Islet precursor cell (in vitro differentiated cells): ENCODE measurements at places on chromosomes 2 and 18.

GRCh38 chr2:60313470-60314172 lies 239.8 kb downstream of the BCL11A start:
- peak; percentile 25 for DNase-seq

DNA sequence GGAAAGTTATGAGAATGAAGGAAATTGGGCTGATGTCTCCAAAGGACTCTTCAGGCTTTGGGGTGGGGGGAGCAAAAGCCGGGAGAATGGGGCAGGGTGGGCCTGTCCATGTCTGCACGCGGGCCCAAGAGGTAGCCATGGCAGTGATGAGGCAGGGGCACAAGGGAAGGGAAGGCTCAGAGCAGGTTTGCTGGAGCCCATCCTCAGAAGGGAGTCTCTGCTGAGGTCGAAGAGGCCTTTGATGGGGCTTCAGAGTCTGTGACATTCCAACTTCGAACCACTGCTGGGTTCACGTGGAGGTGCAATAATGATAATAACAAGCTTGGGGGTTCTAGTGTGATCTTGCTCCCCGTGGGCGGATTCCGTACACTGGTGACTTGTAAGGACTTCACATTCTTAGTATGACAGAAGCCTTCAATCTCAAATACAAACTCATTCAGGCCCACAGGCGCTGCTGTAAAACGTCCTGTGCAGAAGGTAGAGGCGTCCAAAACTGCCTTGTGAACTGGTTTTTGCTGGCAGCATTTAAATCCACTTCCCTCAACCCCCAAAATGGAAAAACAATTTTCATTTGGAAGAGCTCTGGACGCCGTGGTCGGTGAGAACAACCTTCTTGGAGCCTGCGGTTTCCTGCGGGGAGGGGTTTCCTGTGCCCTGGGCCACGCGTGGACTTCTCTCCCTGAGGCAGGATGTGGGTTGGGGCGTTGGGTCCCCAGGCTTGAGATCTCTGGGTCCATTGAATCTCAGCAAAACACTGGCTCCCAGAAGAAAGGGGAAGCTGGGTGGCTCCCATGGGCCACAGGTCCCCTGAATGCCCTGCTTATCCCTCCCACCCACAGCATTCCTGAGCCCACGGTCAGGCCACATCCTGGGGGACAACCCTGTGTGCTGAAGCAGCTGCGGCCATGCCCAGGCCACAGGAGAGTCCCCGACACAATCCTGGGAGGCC lies 151.0 kb downstream of the TPO start:
- peak; percentile 21 for DNase-seq

DNA sequence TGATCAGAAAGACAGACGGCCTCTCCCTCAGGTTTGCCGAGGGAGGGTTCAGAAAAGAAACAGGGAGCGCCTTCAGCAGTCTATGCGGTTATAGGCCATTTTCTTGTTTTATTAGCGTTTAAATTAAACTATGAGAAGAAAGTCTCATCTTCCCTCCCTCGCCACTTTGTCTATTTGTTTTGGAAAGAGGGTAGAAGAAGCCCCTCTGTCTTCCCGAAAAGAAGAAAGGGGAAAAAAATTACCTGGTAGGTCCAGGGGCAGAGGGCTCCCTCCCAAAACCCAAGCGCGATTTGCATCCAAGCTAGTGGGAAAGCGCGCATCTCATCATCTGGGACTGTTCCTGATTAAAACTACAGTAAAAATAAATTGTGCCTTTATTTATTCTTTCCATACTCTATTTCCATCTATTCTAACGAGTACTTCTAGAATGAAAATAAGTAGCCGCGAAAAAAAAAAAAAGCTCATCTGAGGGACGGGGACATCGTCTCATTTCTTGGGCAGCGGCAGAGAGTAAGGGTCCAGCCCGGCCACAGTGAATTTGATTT lies 2.4 kb downstream of the PAX8 start:
- no peak for DNase-seq

GRCh38 chr18:79804130-79804787 lies 6.5 kb downstream of the KCNG2 start:
- no peak for DNase-seq

DNA sequence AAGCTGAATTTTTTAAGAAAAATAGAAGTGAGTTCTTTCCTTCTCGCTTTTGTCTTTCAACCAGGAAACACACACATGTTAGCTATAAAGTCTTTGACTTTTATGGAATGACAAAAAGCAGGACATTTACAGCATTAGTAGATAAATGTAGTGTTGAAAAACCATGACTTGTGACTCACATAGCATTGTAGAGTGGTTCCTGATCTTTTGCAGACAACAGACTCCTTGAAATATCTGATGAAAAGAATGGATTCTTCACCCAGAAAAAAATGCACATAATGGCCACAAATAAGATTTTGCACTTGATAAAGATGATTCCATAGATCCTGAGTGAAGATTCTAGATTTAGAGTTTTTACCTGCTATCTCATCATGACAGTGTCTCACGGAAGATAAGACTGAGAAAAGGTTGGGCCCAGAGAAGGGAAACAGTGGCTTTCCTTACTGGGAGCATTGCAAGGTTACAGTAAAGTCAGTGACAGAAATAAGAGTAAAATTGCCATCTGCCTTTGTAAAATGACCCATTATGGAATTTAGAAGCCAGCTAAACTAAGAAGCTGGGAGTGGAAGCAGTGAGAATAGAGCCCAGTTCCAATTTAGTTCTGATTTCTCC lies 14.0 kb downstream of the SMARCAL1 start:
- DNase-seq, result no peak

DNA sequence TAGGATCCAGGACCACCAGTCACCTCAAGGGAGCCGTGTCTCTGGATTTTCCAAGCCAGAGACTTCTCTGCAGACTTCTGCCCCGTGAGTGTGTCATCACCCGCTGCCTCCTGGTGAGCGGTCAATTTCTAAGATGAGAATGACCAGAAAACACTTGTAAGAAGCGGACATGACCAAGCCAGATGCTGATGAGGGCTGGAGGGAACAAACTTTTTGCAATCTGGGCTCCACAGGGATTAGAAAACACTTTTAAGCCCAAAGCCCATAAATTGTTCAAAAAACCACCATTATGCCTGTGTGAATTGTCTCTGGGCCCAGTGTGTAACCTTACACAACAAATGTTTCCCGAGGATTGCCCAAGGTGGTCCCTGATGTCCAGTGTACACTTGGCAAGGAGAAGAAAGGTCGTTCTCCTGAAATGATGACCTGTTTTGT lies 5.3 kb upstream of the NPPC start:
- DNase-seq, result no peak

DNA sequence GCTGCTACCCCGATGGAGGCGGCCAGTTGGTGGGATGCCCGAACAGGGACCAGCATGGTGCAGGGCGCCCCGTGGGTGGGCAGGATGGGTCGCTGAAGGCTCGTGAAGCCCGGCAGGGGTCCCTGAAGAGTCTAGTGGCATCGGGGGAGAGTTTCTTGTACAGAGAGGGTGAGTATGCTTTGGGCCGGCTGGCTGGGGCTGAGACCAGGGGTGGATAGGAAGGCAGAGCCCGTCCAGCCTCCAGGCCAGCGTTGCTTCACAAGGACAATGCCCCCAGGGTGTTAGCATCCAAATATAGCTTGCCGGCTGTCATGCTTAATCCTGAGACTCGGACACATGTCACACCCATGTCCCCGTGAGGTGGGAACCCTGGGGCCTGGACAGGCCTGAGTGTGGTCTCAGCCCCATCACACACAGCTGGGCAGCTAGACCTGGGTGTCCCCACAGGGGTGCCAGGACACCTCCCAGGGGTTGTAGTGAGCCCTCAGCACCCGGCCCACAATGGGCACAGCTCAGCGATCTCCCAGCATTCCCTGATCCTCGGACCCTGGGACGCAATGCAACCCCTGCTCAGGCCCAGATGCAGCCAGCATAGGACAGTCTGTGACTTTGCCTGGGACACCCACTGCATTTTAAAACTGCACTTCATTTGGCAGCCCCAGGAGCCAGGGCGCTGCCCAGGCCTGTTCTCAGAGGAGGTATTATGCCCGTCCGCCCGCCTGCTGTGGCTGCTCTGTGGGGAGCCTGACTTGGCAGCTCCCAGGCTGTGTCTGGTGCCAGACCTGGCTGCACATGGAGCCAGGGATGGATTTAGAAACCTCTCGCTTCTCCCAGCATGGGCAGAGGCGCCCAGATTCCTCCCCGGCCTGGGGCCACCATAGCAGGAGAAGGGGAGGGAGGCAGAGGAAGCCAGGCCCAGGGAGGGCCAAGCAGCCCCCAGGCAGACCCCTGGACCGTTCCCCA lies 36.4 kb downstream of the RAMP1 start:
- DNase-seq, result peak; percentile 53

DNA sequence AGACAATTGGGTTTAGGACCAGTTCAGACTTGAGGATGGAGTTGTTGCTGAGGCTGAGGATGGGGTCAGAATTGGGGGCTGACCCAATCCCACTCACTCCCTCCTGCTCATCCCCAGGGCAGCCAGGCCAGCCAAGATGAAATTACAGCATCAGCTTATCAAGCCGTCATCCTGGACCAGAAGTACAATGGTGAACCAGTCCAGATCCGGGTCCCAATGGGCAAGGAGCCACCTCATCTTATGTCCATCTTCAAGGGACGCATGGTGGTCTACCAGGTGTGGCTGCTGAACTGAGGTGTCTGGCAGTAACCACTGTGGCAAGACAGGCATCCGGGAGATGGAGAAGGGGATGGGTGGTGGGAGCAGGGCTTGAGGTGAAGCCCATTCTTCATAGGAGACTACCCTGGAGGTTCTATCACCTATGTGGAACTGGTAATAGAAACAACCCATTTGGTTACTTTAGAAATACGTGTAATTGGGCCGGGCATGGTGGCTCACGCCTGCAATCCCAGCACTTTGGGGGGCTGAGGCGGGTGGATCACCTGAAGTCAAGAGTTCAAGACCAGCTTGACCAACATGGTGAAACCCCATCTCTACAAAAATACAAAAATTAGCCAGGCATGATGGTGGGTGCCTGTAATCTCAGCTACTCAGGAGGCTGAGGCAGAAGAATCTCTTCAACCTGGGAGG lies 13.9 kb downstream of the VIL1 start:
- DNase-seq, result peak; percentile 31

- DNase-seq, result no peak
Measured at GRCh38 chr18:74450626-74451025, 6.5 kb downstream of the DIPK1C start.

DNA sequence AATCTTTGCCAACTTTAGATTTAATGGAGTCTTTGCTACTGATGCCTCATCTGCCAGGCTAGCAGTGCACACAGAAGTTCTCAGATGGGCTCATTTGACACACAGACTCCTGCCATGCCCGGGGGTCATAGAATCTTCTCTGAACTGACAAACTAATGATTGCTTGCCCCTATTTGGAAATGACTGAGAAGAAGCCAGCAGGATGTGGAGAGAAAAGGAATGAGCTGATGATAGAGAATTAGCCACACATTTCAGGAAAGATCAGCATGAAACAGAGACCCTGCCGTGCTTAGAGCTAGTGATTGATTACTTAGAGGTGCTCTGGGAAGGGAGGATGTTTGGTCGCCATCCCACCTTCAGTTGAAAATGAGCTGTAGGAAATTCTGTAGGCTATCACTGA lies 178.5 kb downstream of the TPGS2 start:
- no peak for DNase-seq

GRCh38 chr2:174120346-174120745 lies 128.0 kb downstream of the OLA1 start:
- no peak for DNase-seq

GRCh38 chr2:112482309-112483041 lies 519 bp downstream of the TTL start:
- DNase-seq, result peak; percentile 66

DNA sequence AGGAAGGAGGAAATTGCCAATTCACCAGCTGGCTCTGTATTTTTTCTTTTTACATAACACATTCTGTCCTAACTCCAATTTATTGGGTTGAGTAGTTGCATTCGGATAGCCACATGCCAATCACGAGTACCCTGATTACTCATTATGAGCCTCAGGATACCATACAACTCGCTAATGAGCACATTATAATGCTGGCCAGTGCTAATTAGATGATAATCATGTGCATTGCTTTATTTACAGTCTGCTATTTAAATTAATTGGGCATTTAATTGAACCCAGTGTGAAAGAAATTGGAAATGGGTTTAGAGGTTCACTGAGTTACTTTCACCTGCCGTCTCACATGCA lies 15.2 kb downstream of the G6PC2 start:
- no peak for DNase-seq

DNA sequence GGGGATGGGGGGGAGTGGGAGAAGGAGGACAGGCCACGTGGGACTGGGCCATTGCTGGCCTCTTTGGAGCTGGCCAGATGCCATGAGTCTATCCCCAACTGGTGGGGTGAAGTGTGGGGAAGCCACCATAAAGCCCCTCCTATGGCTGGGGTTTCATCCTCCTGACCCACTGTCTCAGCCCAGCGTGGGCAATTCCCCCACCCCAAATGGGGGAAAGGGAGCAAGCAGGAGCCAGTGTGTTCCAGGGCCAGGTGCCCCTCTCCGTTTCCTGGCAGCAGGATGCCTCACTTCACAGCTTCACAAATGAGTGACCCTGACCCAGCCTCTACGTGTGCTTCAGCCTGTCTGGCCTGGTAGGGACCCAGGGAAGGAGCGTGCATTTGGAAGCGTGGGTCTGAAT lies 474.7 kb upstream of the HS6ST1 start:
- DNase-seq, result peak; percentile 40

- no peak for DNase-seq
Measured at GRCh38 chr2:238813109-238813508, 34.8 kb upstream of the TWIST2 start.

DNA sequence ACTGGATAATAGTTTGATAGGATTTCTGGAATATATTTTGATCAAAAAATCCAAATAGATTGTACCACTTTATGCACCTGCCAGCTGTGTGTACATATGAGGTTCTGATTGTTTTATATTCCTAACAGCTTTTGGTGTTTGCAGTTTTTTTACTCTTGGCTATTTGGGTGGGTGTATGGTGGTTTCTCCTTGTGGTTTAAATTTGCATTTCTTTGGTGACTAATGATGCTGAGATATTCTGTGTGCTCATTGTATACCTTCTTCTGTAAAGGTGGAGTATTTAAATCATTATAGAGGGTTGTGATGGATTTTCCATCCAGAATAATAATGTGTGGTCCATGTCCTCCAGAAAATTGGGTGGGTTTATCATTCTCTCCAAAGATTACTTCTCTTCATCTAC lies 372.9 kb downstream of the THSD7B start:
- DNase-seq, result no peak
